ENCODE measurements at places on chromosomes 6 and 20.

DNA sequence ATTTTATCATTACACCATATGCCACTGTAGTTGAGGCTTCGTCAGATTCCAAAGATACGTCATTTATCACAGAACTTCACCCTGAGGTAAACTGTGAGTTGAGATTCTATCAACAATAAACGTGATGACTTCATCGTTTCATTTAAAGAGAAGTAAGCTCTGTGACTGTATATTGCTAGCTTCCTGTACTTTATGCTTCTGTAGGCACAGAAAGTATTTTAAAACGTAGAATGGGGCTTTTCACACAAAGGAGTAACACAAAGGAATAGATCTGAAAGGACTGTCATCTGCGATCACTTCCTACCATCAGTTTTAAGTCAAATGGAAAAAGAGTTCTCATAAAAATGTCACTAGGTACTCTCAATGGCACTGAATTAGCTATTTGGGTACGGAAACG lies 234.4 kb upstream of the MCHR2 start:
- no peak for DNase-seq

GRCh38 chr6:170045981-170046667 lies 244.8 kb downstream of the DLL1 start:
- no peak for DNase-seq

DNA sequence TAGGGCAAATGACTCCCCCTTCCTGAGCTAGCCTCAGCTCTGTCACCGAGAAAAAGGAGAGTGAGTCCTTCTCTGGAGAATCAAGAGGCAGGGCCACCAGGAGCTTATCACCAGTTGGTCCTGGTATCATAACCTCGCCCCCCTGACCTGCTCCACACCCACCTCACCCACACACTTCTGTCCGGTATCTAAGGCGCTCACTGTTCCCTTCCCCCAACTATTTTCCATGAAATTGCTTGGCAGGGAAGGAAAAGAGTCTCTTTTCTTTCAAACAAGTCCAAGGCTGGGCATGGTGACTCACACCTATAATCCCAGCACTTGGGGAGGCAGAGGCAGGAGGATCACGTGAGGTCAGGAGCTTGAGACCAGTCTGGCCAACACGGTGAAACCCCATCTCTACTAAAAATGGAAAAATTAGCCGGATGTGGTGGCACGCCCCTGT lies 77.6 kb downstream of the ZMYND8 start:
- peak; percentile 52 for DNase-seq

DNA sequence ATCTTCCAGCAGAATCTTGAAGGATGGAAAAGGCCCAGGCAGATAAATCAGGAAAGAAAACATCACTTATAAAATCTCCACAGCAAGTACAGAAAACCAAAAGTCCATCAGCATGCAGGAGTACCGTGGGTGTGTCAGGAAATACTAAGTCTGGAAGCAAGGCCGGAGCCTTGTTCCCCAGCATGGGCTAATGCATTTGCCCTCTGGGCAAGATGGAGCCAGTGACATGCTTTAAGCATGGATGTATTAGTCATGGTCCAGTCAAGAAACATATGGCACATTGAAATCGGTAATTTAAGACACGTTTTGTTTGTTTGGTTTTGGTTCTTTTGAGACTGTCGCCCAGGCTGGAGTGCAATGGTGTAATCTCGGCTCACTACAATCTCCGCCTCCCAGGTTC lies 506.0 kb upstream of the JARID2 start:
- DNase-seq = peak; percentile 39

- DNase-seq = no peak
These were observed 58.2 kb downstream of the SMOC2 start for GRCh38 chr6:168499045-168499650.

GRCh38 chr6:46736906-46737305 lies 1.7 kb upstream of the PLA2G7 start:
- no peak for DNase-seq

GRCh38 chr20:63222541-63222940 lies 6.6 kb upstream of the YTHDF1 start:
- DNase-seq = no peak

DNA sequence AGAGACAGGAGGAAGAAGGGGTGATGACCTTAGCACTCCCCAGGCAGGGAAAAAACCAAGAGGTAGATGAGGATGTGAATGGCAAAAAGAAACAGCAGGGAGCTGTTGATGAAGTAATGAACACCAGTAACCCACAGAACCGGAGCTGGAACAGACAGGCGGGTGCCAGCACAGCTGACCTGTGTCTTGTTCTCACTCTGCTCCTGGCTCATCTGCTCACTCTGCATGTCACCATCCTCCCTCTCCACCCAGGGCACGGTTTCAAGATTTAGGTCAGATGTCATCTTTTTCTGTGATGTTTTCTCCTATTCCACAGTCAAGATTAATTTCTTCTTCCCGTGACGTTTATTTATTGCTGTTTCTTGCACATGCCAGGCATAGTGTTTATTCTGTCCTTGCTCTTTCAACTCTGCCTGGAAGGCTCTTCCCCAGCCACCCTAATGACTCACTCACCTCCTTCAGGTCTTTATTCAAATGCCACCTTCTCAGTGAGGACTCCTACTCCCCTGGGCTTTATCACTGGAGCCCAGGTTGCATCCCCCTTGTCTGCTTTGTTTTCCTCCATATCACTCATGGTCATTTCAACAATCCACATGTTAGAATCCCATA lies 164.5 kb upstream of the HDAC2 start:
- DNase-seq = no peak

GRCh38 chr6:140980265-140980887 lies 1152.3 kb upstream of the GJE1 start:
- DNase-seq = peak; percentile 43

GRCh38 chr6:166502453-166502852 lies 84.0 kb downstream of the RAMACL start:
- DNase-seq = no peak

DNA sequence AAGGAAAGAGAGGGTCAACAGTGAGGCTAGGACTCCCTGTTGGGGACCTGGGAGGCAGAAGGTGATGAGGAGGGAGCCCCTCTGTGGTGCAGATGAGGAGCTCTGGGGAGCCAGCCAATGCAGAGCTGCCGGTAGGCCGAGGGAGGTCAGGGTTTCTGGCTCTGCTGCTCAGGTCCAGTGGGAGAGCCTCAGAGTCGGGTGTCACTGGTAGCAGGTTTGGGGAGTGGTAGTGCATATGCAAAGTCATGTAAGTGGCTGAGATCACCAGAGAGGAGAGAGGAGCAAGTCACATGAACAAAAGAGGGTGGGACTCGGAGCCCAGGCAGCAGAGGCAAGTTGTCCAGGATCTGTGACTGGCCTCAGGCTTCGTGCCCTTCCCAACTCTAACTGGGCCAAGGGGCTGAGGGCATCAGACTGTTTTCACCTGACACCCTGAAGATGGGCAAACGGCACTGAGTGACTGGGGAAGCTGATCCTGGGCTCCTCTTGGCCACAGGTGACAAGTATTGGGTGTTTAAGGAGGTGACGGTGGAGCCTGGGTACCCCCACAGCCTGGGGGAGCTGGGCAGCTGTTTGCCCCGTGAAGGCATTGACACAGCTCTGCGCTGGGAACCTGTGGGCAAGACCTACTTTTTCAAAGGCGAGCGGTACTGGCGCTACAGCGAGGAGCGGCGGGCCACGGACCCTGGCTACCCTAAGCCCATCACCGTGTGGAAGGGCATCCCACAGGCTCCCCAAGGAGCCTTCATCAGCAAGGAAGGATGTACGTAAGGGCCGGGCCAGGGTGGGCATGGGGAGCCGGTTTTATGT lies 6.6 kb downstream of the MMP24OS start:
- no peak for DNase-seq

DNA sequence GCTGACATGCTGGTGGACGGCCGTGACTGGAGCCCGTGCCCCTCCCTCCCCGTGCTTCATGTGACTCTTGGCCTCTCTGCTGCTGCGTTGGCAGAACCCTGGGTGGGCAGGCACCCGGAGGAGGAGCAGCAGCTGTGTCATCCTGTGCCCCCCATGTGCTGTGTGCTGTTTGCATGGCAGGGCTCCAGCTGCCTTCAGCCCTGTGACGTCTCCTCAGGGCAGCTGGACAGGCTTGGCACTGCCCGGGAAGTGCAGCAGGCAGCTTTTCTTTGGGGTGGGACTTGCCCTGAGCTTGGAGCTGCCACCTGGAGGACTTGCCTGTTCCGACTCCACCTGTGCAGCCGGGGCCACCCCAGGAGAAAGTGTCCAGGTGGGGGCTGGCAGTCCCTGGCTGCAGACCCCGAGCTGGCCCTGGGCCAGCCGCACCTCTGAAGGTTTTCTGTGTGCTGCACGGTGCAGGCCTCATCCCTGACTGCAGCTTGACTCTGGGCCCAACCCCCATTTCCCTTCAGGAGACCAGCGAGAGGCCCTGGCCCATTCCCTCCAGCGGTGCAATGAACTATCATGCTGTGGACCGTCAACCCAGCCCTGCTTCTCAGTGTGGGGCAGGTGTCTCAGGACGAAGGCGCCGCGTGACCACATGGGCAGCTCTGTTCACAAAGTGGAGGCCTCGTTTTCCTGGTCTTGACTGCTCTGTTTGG lies 8.1 kb downstream of the NPBWR2 start:
- no peak for DNase-seq

- no peak for DNase-seq
These were observed 18.0 kb downstream of the KLHL31 start for GRCh38 chr6:53647462-53648094.

DNA sequence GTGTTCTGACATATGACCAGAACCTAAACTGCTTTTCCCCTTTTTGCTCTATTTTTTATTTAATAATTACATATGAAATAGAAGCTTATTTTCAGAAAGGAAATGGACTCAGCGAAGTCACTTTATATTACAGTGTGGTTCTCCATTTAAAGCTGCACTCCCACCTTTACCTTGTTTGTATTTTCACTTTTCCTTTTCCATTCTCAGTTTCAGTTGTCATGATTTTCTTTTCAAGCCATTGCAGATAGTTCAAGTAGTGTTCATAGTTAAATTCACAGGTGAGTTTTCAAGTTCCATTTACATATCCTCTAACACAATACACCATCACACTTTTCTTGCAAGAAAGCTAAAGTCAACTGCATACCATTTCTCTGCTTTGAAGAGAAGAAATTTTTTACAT lies 400.2 kb downstream of the HACE1 start:
- no peak for DNase-seq

- no peak for DNase-seq
These were observed 247.8 kb downstream of the BMP2 start for GRCh38 chr20:7015257-7015656.

- DNase-seq = no peak
These were observed 109.7 kb downstream of the BANF2 start for GRCh38 chr20:17809362-17810061.

- no peak for DNase-seq
These were observed 19.8 kb downstream of the ERGIC3 start for GRCh38 chr20:35561671-35562070.

DNA sequence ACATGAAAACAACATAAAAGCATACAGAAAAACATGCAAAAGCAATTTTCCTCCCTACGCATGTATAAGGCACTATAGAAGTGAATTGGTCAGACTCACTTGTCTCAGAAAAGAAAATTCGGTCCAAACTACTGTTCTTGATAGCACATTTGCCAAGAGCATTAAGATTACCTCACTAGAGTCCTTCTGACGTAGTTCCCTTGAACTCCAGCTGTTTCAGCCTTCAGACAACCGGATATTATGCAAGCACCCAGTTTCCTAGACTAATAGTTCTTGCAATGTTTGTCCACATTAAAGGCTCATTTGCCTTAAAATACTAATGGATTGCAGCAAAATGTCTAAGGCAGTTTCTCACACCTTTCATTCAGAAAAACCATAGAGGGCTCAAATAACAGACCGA lies 2.5 kb upstream of the CASS4 start:
- peak; percentile 34 for DNase-seq

- no peak for DNase-seq
These were observed 475 bp upstream of the TMEM181 start for GRCh38 chr6:158559338-158559894.

DNA sequence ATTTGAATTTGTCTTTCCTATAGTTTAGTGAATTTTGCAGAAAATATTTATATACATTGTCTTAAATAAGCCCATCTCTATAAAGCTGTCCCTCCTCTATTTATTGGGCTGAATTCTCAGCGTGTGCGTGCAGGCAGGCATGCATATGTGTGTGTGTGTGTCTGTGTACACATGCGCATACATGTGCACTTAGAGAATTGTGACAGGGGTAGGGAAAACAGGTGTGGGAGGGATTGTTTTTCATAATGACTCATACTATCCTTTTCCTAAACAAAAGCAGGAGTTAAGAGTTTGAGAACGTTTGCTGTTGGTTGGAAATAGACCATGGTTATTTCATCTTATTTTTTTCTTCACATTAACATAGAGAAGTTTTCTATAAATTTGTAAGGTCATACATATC lies 43.4 kb upstream of the FABP7 start:
- no peak for DNase-seq

GRCh38 chr6:12947967-12948366 lies 231.4 kb downstream of the PHACTR1 start:
- DNase-seq = no peak

DNA sequence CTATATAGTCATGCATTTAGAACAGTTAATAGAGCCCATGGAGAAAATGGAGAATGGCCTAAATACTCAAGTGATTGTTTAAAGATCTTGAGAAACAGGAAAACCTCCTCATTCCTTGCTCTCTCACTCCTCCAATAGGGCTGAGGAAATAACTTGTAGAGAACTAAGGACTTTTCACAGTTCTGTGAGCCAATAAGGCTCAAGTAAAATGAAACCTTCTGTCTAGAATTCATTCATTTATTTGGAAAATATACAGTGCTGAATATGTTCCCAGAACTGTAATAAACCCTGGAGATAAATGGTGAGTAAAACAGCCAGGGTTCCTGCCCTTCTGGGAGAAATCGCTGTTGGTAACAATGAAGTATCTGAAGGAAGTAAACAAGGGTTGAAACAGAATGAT lies 35.3 kb downstream of the ELOVL2 start:
- peak; percentile 62 for DNase-seq

- no peak for DNase-seq
These were observed 17.5 kb upstream of the SPDEF start for GRCh38 chr6:34573567-34574183.

DNA sequence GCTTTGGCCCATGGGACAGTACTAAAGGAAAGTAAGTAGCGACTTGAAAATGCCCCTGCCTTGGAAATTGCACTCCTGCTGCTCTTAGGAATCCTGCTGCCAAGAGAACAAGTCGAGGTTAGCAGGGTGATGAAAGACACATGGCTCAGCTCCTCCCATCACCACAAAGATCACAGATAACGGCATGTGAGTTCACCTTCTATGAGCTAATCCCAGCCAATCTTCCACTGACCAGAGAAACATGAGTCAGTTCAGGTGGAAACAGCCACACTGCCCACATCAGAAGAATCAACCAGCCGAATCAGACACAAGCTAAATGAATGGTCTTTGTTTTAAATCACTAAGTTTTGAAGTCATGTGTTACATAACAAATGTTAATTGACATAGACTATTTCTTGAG lies 106.3 kb downstream of the PRKN start:
- DNase-seq = no peak

DNA sequence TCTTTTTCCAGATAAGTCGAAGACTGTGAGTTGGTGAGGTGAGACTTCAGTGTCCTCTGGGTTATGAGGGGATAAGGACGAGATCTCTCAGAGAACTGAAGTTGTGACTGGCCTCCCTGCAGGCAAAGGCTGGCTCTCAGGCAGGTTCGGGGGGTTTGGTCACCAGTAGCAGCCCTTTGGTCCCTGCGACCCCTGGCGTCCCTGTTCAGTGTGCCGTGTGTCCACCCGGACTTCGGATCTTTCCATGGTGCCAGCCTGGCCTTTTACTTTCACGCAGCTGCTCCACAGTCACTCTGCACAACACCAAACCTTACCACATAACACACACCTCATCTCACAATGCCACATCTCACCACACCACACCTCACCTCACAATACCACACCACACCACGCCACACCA lies 131.9 kb downstream of the ERMARD start:
- DNase-seq = no peak

- DNase-seq = peak; percentile 78
These were observed 497.9 kb upstream of the JARID2 start for GRCh38 chr6:14747881-14748520.

GRCh38 chr6:52829046-52829817 lies 11.4 kb downstream of the GSTA5 start:
- no peak for DNase-seq

Data from EH (cell line).